ENCODE measurements at places on chromosomes 4 and X. TPM values are rescaled to one million over a fixed set of nuclear protein-coding genes. Genes with fewer than 3 reads are reported as not detected.

DNA sequence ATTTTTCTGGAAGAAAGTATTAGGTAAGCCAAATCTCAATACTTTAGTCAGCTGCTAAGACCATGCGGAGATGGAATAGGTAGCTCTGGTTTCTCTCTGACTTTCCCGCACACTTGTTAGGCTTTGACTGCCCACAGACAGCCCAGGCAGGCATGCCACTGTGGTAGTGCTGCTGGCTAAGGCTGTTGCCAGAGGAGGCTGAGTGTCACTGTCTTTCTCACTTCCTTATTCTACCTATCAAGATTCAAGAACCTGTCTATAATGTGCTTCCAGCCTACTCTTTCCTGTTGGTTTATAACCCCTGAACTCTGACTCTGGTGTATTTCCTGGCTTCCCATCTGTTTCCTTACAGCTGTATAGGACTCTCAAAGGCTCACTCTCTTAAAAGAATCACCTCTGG, 81.8 kb upstream of the TRPC5 start:
- no peaks in the 10 kb centered on the region for H3K4me1 ChIP-seq
- DNase-seq, result no peak

FAT4 gene
- total RNA-seq, result 12.6 TPM

DNA sequence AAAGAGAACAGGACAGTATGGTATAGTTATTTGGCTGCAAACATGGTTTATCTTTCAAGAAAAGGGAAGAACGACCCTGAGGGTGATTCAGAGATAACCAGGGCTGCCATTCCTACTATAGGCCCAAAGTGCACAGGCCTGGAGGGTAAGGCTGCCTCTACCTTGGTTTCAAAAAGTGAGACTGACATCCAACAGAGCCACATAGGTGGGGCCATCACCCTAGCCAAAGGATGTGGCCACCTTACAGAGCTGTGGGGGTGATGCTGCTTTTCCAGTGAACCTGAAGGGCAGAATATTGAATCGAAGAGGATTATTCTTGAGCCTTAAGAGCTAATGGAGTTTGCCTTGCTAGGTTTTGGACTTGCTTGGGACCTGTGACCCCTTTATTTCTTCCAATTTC, 15.7 kb downstream of the SH2D1A start:
- no peak overlapping the region for H3K27ac ChIP-seq
- no peaks in the 10 kb centered on the region for H3K27me3 ChIP-seq
- H3K4me3 ChIP-seq, result no peak overlapping the region
- H3K4me1 ChIP-seq, result no peaks in the 10 kb centered on the region
- no peaks in the 10 kb centered on the region for H3K36me3 ChIP-seq
- no peak for DNase-seq

- no peak overlapping the region for H3K4me3 ChIP-seq
- DNase-seq, result no peak
- no peaks in the 10 kb centered on the region for H3K36me3 ChIP-seq
- H3K27me3 ChIP-seq, result no peaks in the 10 kb centered on the region
- no peak overlapping the region for H3K27ac ChIP-seq
Observed at GRCh38 chr4:2991243-2991642, 27.9 kb downstream of the GRK4 start.

NUDT10 gene
- total RNA-seq, result 45.9 TPM

- no peak overlapping the region for H3K4me3 ChIP-seq
- no peaks in the 10 kb centered on the region for H3K36me3 ChIP-seq
- H3K27me3 ChIP-seq, result no peaks in the 10 kb centered on the region
- H3K27ac ChIP-seq, result no peak overlapping the region
Observed at GRCh38 chrX:86579777-86580176, 431.5 kb downstream of the DACH2 start.
